ENCODE measurements at places on chromosomes 13 and 19.
A peak's percentile ranks its signal among the peaks of the same experiment; 100 is the strongest.

DNA sequence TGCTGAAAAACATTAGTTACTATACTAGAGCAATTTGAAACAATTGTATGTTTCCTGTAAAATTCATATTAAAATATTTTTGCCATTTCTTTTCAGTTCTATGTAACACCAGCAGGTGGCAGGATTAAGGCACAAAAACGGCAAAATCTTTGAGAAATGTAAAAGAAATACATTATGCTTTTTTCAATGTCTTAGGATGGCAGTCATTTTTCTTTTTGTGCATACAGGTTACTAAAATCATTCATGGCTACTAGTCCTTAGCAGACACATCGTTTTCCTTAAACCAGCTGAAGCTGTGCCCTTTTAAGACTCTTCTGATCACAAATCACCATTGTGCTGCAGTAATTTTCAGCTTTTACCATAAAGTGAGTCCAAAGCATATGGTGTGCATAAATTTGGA, 800.7 kb upstream of the SLITRK5 start:
- peak; percentile 30 for DNase-seq

DNA sequence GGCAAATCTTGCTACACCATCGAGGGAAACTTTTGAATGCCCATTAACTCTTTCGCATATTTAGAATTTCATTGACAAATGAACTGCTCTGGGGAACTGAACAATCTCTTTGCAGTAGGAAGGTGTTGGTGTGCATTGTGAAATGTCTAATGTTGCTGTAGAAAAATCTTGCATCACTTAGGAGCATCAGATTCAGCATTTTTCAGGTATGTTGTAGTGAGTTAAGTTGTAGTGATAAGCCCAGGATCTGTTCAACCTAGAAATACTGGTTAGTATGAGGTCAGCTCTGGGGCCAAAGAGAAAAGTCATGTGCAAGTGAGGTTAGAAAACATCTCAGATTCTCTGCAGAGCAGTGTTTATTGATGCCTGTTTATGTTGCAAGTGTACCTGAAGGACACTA, 4.1 kb downstream of the FRY start:
- DNase-seq, result no peak

GRCh38 chr19:29483641-29483920, 42.2 kb upstream of the VSTM2B start:
- DNase-seq, result no peak

GRCh38 chr13:44801990-44802389, 187.3 kb downstream of the NUFIP1 start:
- peak; percentile 66 for DNase-seq

DNA sequence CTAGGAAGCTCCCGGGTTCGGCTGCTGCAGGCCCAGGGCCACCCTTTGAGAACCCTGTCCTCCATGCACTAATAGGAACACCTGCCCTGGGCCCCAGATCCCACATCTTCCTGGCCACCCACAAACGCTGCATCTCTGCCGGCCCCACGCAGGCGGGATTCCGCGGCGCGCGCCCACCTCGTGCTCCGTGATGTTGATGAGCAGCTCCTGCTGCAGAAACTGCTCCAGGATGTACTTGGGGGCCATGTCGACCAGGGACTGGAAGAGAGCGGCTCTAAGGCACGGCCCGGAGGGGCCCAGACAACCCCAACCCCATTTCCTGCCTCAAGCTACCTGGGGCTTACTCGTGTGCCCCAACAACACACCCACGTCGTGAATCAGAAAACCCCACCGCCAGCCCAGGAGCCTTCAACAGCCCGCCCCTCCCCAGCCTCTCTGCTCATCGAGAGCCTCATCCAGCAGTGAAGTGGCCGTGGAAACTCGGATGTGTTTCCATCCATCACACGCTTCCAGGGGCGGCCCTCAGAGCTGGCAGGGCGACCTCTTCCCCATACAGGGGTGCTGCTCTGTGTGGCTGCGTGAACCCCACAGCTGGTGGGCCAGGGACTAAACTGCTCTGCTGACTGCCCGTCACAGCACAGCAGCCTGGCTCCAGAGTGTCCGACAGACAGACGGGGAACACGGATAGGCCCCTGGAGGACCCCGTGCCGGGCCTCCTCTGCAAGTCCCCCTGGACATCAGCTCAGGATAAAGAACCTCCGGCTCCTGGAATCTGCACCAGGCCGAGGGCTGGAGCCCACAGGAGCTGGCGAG, 4.2 kb downstream of the POLR2E start:
- DNase-seq, result no peak

- DNase-seq, result no peak
Observed at GRCh38 chr19:18122424-18122823, 24.8 kb downstream of the MAST3 start.

- DNase-seq, result no peak
Observed at GRCh38 chr13:47521890-47522487, 479.1 kb downstream of the SUCLA2 start.

DNA sequence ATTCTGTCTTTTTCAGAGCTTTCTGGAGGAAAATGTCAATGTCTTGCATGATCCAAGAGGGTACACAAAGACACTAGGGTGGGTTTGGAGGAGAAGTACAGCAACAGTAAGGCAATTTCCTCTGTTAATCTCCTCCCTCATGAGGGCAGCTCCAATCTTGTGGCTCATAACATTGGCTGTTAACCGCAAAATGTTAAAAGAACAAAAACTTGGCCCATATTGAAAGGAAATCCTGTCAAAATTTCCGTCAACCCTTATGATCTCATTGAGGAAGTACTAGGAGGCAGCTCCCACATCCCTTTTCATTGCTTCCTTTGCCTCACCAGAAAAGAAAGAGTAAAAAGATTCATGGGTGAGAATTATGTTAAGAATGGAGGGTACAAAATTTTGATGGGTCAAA, 11.6 kb downstream of the OXGR1 start:
- peak; percentile 23 for DNase-seq

GRCh38 chr13:114089751-114090400, 42.5 kb downstream of the RASA3 start:
- DNase-seq, result no peak

DNA sequence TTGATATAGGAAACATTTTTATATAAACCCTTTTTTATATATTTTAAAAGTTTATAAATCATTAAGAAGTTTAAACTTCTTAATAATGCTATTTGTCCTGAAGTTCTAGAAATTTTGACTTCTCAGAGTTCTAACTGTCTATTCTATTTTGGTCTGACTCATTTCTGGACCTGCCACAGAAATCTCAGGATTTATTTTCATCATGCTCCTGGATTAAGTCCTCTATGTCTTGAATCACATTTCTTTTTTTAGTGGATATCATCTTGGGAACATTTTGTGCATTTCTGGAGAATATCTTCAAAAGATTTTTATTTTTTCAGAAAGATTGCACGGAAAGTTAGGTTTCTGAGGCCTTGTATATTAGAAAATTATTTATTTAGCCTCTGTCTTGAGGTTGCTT, 289.1 kb downstream of the NDFIP2 start:
- no peak for DNase-seq

DNA sequence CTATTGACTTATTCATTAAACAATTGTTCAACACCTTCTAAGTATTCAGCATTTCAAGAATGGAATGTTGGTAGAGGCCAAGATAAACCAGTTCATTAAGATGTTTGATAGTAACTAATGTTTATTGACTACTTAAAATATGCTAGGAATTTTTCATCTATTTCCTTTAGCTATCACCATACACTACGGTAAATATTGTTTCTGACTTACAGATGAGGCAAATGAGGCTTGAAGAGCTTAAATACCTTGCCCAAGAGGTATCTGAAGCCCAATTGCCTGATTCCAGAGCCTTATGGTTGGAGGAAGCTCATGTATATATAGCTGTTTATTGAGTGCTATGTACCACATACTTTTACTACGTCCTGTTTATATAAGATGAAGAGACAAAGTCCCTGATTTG, 286.2 kb downstream of the NDFIP2 start:
- DNase-seq, result no peak

DNA sequence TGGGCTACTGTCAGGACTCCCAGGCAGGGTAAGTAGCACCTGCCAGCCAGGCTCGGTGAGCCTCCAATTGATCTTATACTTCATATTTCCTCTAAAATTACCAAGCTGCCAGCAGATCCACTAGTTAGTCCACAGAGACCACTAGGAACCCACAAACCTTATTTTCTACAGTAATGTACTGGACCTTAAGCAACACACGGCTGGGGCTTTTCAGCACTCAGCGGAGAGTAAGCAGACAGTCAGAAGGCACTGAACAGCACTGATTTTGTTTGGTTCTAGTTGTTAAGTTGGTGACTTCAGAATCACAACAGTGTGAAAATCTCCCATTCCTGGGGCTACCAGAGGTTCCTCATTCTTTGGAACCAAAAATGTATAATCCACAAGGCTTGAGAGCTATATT, 56.1 kb downstream of the MRPL57 start:
- DNase-seq, result no peak

- DNase-seq, result peak; percentile 58
Observed at GRCh38 chr19:45451131-45451849, 16.5 kb upstream of the FOSB start.

GRCh38 chr13:53038993-53039392, 10.4 kb downstream of the OLFM4 start:
- no peak for DNase-seq

DNA sequence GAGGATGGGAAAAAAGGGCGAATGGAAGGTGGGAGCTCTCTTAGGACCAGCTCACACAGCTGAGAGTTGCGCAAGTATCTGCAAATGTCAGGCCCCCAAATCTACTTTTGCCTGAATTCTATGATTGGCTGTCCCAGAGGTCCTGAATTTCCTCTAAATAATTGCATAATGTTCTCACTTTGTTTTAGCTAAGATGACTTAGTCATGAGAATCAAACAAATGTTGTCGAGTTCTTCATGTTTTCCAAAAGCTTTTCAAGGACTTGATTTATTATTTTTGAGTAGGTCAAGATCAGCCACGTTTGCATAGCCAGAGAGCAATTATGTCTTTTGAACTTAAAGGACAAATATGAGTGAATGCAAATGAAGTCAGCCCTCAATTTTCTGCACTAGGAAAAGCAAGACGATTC, 246.6 kb upstream of the MAB21L1 start:
- DNase-seq, result peak; percentile 60

- peak; percentile 100 for DNase-seq
Observed at GRCh38 chr19:46975925-46976782, 43.5 kb upstream of the NPAS1 start.

DNA sequence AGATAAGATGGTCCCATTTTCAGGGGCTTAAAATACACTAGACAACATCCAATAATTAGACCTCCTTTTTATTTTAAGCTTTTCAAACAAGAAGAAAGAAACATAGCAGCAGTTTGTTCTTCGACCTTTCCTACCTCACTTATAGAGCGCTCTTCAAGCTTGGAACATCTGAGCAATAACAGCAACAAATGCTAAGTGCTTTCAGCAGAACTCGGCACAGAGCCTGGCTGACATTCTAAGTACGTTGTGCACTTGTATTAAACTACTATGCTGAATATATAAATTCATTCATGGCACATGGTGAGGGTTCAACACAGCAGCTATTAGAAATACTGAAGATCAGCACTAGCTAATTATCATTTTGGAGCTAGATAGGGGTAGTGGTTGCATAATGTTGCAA, 256.1 kb upstream of the MAB21L1 start:
- no peak for DNase-seq

DNA sequence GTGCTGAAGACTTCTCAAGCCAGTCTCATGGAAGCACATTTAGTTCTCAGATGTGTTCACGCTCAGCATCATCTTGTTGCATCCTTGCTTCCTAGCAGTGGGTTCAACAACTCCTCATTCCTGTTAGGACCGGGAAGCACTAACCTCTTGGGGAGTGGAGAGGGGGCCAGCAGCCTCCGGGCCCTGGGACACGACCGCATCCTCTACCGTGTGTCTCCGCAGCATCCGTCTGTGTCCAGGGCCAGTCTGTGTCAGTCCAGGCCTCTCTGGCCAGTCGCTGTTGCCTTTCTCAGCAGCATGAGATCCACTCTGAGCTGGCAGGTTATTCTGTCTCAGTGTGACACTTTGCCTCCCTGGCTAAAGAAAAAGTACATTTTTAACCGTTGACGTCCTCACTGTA, 17.0 kb downstream of the PDCD5 start:
- no peak for DNase-seq

- peak; percentile 79 for DNase-seq
Observed at GRCh38 chr13:113548171-113548641, 36.3 kb upstream of the TFDP1 start.

DNA sequence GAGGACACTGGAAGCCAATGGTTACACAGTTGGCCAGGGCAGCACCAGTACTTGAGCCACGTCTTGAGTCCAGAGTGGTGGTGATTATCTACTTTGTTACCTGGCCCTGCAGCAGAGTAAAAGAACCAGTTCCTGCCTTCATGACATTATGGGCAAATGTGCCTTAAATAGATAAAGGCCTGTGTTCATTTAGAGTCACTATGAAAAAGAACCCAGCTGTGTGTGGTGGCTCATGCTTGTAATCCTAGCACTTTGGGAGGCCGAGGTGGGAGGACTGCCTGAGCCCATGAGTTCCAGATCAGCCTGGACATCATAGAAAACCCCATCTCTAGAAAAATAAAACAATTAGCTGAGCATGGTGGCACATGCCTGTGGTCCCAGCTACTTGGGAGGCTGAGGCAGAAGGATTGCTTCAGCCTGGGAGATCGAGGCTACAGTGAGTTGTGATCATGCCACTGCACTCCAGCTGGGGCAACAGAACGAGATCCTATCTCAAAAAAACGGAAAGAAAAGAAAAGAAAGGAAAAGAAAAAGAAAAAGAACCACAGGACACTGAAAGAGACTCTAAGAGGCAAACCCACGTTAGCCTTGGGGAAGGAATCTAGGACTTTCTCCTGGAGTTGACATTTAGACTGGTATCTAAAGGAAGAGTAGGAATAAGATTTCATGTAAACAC, 3.4 kb upstream of the IRF2BP1 start:
- no peak for DNase-seq

- DNase-seq, result peak; percentile 94
Observed at GRCh38 chr13:101307181-101307701, 109.1 kb downstream of the NALCN start.

- DNase-seq, result peak; percentile 64
Observed at GRCh38 chr19:33375837-33376159, 2.3 kb downstream of the CEBPG start.

- no peak for DNase-seq
Observed at GRCh38 chr13:52862358-52863206, 14.1 kb upstream of the PCDH8 start.

DNA sequence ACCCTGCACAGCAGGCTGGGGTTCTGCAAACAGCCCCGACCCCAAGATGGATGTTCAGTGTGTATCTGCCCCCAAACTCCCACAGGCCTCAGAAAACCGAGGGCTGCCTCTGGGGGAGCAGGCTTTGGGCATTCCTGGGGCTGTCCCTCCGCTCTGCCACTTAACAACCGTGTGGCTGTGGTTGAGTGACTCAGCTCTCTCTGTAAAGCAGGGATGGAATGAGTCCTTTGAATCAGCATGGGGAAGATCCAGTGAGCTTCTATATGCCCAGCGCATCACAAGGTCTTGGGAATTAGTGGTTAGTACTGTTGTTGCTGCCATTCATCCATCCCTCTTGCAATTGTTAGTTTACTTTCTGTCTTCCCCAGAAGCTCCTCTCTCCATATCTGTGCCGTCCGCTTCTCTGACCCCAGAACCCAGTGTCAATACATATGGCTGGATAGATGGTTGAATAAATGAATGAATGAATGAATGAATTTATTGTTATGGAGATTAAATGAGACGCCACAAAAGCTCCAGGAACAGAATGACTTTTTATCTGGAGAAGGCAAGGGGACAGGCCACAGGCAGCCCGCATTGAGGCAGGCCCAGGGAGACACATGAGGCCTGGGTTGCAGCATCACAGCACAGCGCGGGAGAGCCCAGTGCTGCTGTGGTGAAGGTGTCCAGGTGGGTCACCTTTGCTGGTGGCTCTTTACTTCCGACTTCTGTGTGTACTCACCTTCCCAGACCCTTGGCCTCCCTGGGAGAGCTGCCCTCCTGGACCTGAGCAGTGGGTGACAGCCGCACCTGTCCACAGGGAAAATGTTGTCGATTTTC, 89.2 kb downstream of the RGCC start:
- DNase-seq, result peak; percentile 14

- no peak for DNase-seq
Observed at GRCh38 chr13:22082030-22082429, 411.2 kb downstream of the FGF9 start.

Measured in fibroblast of the aortic adventitia (primary cell).